ENCODE measurements at places on chromosomes 4 and X. TPM values are rescaled to one million over a fixed set of nuclear protein-coding genes. Genes with fewer than 3 reads are reported as not detected.

- DNase-seq: no peak
Observed at GRCh38 chr4:111174331-111174730, 551.5 kb upstream of the PITX2 start.

DNA sequence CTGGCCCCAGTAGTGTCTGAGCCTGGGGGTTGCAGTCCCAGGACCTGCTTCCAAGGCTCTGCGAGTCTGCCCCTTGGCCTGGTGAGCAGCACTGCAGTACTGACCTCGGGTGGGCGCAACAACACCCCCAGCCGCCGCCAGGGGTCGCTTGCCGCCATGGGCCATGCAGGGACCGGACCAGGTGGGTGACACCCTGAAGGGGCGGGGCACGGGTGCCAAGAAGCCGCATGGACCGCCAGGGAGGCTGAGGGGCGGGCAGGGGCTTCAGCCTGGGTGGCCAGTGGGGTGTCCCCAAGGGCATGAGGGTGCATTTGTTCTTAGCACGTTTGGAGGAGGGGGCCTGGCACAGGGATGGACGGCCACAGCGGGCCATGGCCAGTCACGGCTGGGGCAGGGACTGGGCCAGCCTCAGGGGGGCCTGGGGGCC lies 25.0 kb downstream of the TACC3 start:
- DNase-seq: no peak

DNA sequence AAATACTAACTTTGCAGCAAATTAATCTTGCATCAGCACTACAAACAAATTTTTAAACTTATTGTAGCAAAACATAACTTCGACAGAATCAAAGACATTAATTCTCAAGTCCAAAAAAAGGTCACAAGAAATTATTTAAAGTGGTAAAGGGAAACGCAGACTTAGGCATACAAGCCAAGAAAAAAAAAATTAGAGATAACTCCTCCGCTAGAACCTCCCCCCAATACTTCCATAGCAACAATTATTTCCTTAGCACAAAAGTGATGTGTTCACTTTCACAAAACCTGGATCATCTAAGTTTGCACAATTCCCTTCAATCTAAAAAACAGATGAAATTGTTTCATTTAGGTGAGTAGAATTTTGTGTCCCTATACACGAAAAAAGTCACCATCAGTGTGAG lies 1.1 kb downstream of the LRBA start:
- no peak for DNase-seq

Gene BTC
- polyA plus RNA-seq: 0.62 TPM

Data from keratinocyte (primary cell).